Activated CD8-positive, alpha-beta T cell treated with anti-CD3 and anti-CD28 coated beads, Interleukin-2, amount 10 ng/mL, durations not matched to agents 7 days and 5 days (primary cell): ENCODE measurements at places on chromosomes 3 and 15.

GRCh38 chr15:28975766-28976179 is 90.0 kb downstream of the APBA2 start:
- peak; percentile 84 for DNase-seq
- H3K4me3 ChIP-seq = no peak overlapping the region
- peaks cover 33% of the 10 kb centered on the region for H3K4me1 ChIP-seq
- H3K36me3 ChIP-seq = no peaks in the 10 kb centered on the region
- H3K27me3 ChIP-seq = no peaks in the 10 kb centered on the region
- no peak overlapping the region for H3K27ac ChIP-seq

DNA sequence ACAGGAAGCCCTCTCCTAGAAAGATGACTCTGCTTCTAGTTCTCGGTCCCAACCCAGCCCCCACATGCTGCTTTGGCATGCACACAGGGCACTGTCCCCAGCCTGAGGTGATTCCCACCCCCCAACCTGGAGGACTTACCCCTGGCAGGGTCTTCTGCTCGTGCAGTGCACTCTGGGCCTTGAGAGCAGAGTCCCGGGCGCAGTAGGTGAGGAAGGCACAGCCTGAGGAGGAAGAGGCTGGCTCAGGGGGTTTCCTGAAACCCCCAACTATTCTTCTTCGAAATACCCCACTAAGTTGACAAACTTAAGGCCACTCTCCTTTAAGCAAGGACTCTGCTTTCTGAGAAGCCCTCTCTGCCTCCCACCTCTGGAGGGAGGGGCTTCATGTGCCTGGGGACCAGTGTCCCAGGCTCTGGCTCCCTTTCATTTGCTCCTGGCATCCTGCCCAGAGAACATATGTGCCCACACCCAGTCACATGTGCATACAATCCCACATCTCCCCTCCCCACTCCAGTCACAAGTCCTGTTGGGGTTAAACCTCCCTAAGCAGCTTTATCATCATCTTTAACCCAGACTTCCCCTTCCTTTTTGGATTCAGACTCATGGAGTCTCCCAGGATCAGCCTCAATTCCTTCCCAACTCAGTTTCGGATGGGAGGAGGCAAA is 4.1 kb downstream of the CELF6 start:
- H3K27ac ChIP-seq = no peak overlapping the region
- H3K4me3 ChIP-seq = no peak overlapping the region
- peaks cover 28% of the 10 kb centered on the region for H3K27me3 ChIP-seq

GRCh38 chr3:4949659-4950058 is 29.6 kb upstream of the BHLHE40 start:
- DNase-seq = no peak
- H3K4me1 ChIP-seq = no peaks in the 10 kb centered on the region
- no peaks in the 10 kb centered on the region for H3K27me3 ChIP-seq

DNA sequence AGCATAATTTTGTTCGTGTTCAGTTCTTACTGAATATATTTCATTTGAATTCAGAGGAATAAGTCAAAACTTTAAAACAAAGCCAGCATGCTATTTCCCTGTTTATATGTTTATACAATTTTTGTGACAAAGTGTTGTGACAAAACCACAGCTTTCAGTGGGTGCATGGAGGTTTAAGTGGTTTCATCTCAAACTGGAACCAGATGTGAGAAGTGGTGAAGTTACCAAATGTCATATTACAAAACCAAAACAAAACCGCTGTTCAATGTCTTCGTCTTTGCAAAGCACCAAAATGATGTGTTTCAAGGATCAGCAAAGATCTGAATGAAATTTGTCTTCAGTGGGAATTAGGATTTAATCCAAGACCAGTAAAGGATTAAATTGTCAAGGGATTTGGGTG is 59.3 kb upstream of the OSTN start:
- no peaks in the 10 kb centered on the region for H3K27me3 ChIP-seq
- H3K4me1 ChIP-seq = no peaks in the 10 kb centered on the region
- H3K27ac ChIP-seq = no peak overlapping the region
- DNase-seq = no peak
- H3K4me3 ChIP-seq = no peak overlapping the region

GRCh38 chr3:90055666-90056065 is 948.2 kb downstream of the EPHA3 start:
- no peak overlapping the region for H3K27ac ChIP-seq
- H3K27me3 ChIP-seq = no peaks in the 10 kb centered on the region
- no peak overlapping the region for H3K4me3 ChIP-seq
- H3K4me1 ChIP-seq = no peaks in the 10 kb centered on the region

DNA sequence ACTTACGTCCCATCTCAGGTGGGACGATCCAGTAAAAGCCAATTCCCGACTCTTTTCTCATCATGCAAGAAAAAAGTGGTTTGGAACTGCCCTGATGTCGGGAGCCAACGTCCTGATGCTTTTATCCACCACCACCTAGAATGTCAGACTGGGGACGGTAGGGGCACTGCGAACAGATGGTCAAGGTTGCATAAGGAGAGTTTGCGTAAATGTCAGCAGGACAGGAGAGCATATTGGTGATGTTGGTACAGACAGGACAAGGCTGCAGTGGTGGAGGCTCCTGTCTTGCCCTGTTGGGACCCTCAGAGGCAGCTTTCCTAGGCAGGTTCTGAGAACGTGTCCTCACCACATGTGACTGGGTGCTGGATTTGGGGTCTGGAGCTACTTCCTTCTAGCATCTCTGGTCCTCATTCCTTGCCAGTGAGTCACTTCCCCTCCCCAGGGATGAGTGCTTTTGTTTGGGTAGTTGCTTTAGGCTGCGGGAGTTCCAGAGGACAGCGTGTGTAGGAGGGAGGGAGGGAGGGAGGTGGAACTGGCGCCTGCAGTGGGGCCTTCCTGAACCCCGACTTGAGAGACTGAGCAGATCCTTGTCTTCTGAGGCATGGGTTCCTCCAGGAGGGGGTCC is 21.0 kb downstream of the THSD4 start:
- no peak overlapping the region for H3K4me3 ChIP-seq
- H3K4me1 ChIP-seq = no peaks in the 10 kb centered on the region
- no peak overlapping the region for H3K27ac ChIP-seq
- H3K36me3 ChIP-seq = no peaks in the 10 kb centered on the region
- H3K27me3 ChIP-seq = no peaks in the 10 kb centered on the region

DNA sequence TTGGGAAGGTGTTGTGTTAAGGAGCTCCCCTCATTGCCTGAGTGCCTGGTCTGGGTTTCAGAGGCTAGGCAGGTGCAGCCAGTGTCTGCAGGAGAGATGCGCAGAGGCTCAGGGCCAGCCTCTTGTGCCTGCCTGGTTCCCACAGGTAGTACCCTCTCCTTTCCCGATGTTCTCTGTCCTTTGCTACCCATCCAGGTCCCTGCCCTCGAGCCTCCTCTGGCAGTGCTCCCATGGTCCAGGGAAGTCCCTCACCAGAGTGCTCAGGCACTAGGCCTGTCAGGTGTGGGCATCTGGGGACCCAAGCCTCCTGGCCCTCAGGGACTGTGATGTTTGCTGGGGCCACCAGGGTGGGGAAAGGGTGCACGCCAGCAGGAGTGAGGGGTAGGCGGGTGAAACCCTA is 5.0 kb downstream of the TRPM1 start:
- peaks cover 2% of the 10 kb centered on the region for H3K4me1 ChIP-seq
- no peaks in the 10 kb centered on the region for H3K36me3 ChIP-seq
- H3K27me3 ChIP-seq = peaks cover 18% of the 10 kb centered on the region
- no peak overlapping the region for H3K27ac ChIP-seq
- H3K4me3 ChIP-seq = no peak overlapping the region

DNA sequence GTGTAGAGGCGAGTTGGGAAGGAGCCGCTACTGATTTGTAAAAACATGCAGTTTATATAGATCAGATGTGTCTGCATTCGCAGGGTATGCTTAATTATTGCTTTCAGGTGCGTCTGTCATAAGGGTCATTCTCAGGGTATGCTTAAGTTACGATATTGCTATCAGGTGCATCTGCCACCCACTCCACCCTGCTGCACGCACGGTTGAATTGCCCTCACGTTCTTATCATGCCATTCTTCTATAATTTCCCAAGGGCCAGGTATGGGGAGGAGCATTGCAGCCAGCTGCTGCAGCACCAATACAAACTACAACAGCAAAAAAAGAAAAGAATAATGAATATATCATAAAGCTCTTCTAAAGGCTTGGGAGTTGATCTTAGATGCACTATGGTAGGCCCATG is 230.0 kb downstream of the KBTBD8 start:
- no peak overlapping the region for H3K4me3 ChIP-seq
- no peaks in the 10 kb centered on the region for H3K27me3 ChIP-seq
- H3K4me1 ChIP-seq = no peaks in the 10 kb centered on the region
- no peak overlapping the region for H3K27ac ChIP-seq
- DNase-seq = no peak
- no peaks in the 10 kb centered on the region for H3K36me3 ChIP-seq

- H3K4me1 ChIP-seq = no peaks in the 10 kb centered on the region
- no peak overlapping the region for H3K27ac ChIP-seq
- H3K36me3 ChIP-seq = no peaks in the 10 kb centered on the region
- no peak for DNase-seq
- H3K27me3 ChIP-seq = no peaks in the 10 kb centered on the region
Observed at GRCh38 chr3:194750491-194750828, 64.8 kb downstream of the FAM43A start.

- peaks cover 6% of the 10 kb centered on the region for H3K36me3 ChIP-seq
- DNase-seq = no peak
- no peaks in the 10 kb centered on the region for H3K27me3 ChIP-seq
- peak overlapping the region; percentile 53 for H3K27ac ChIP-seq
- peaks cover 65% of the 10 kb centered on the region for H3K4me1 ChIP-seq
Observed at GRCh38 chr3:171269542-171269941, 190.7 kb downstream of the TNIK start.

GRCh38 chr3:14126887-14127505 is 2.1 kb downstream of the TMEM43 start:
- H3K36me3 ChIP-seq = peaks cover 48% of the 10 kb centered on the region
- H3K27ac ChIP-seq = peak overlapping the region; percentile 20
- no peaks in the 10 kb centered on the region for H3K27me3 ChIP-seq
- H3K4me3 ChIP-seq = peak overlapping the region; percentile 93

DNA sequence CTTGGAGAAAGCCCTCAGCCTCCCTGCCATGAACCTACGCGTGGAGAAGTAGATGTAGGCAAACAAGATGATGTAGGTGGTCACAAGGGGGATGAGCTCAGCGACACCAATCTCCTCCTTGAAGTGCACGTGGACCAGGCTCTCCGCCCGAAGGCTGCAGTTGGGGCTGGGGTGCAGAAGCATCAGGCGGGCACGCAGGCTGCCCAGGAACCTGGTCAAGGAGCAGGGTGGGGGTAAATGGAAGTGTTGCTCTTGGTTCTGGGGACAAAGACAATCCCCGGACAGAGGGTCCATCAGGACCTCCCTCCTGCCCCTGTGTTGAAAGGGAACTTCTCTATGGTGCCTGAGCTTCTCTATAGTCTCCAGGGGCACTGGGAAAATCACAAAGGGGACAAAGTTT is 45.1 kb downstream of the PTPN23 start:
- H3K27ac ChIP-seq = no peak overlapping the region
- no peak for DNase-seq
- peaks cover 21% of the 10 kb centered on the region for H3K4me1 ChIP-seq
- no peaks in the 10 kb centered on the region for H3K27me3 ChIP-seq
- peaks cover 12% of the 10 kb centered on the region for H3K36me3 ChIP-seq
- no peak overlapping the region for H3K4me3 ChIP-seq

DNA sequence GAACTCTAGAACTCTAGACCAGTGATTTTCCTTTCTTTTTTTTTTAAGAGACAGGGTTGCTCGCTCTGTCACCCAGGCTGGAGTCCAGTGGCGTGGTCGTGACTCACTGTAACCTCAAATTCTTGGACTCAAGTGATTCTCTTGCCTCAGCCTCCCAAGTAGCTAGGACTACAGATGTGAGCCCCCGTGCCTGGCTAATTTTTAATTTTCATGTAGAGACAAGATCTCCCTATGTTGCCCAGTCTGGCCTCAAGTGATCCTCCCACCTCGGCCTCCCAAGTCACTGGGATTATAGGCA is 359.6 kb downstream of the SHQ1 start:
- H3K27me3 ChIP-seq = no peaks in the 10 kb centered on the region
- no peak for DNase-seq
- peaks cover 12% of the 10 kb centered on the region for H3K4me1 ChIP-seq
- peaks cover 2% of the 10 kb centered on the region for H3K36me3 ChIP-seq
- no peak overlapping the region for H3K4me3 ChIP-seq

DNA sequence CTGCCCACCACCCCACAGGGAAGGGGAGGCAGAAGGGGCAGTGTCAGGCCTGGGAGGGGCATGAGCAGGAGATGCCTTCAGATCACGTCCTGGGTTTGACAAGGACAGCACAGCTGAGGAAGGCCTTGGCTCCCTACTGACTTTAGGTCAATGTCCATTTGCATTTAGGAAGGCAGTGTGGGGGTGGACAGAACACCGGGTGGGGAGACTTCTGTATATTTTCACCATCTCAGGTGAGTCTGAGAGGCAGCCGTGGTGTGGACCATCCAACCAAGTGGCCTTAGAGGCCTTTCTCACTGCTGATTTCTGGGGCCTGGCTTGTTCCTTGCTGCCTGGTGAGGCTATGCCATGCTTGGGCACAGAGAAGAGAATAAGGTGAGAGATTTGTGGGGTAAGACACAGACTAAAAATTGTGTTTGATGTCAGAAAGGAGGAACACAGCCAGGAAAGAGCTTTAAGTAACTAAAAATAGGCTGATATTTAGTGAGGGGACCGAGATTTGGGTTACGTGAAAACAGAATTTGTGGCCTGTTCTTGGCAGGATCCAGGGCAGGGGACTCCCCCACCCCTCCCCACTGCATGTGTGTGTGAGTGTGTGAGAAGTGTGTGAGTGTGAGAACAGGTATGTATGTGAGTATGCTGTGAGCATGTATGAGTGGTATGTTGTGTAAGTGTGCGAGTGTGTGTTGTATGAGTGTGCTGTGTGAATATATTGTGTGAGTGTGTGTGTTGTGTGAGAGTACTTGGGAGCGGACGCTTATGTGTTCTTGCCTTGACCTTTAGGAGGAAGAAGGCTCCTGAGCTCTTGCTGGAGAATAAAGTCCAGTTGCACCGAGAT is 11.8 kb upstream of the PLA2G4E start:
- no peak overlapping the region for H3K4me3 ChIP-seq
- no peak overlapping the region for H3K27ac ChIP-seq
- peaks cover 6% of the 10 kb centered on the region for H3K4me1 ChIP-seq
- DNase-seq = no peak
- peaks cover 21% of the 10 kb centered on the region for H3K27me3 ChIP-seq
- no peaks in the 10 kb centered on the region for H3K36me3 ChIP-seq

DNA sequence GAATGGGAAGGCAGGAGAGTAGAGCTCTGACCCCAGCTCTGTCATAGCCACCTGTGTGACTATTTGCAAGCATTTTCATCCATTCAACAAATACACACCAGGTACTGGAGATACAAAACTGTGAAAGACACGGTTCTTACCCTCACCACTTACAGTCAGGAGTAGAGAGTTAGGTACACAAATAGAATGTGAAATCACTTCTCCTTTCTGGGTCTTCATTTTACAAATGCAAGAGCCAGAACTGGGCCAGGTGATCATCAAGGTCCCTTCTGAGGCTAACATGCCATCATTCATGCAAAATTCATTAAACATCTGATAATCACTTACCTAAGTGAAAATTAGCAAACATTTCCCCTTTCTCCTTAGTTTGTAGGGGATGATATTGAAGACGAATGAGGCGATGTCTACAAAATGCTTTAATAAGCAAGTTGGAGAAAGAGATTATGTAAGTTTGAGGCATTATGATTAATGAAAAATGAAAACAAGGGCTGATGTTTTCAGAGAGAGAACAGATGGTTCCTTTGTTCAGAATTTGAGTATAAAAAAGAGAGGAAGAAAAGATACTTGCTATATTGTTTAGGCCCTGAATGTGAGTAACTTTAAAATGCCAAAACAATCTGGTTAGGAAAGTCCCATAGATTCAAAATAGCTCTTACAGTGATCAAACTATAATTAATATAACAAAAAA is 88.6 kb downstream of the LPP start:
- peaks cover 4% of the 10 kb centered on the region for H3K36me3 ChIP-seq
- H3K4me3 ChIP-seq = no peak overlapping the region
- no peaks in the 10 kb centered on the region for H3K27me3 ChIP-seq
- H3K27ac ChIP-seq = no peak overlapping the region
